Activated CD4-positive, alpha-beta memory T cell treated with anti-CD3 and anti-CD28 coated beads for 36 hours (primary cell): ENCODE measurements at places on chromosomes 2 and 18. TPM values are rescaled to one million over a fixed set of nuclear protein-coding genes. Genes with fewer than 3 reads are reported as not detected.

DNA sequence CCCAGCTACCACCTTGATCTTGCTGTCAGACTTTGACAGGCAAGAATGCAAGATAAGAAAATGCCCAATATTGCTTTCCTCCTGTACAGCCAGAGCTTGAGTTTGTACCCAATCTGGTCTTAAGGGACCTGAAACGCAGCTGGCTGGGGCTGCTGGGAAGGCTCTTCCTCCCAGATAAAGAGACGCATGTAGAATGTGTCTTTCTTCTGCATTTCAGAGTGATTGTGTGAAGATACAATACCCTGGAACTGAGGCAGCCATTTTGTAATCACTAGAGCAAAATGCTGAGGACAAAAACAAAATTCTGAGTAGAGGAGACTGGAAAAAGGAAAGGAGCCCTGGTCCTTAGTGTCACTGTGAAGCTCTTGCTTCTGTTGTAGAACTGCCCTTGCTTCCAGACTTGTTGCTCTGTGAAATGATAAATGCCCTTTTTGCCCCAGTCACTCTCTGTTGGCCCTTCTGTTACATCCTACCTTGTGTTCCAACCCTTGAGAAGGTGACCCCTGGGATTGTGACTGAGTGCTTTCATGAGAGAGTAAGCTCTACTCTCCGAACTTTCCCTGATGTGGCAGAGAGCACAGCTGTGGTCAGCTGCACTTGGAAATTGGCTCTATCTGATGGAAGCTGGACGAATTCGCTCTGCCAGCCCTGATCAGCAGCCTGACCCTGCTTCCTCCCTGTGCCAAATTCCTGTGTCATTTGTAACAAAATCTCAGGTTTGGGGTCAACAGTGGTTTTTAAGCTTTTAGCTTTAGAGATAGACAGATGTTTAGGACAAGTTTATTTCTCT lies 137.4 kb upstream of the RBMS1 start:
- H3K27me3 ChIP-seq = no peaks in the 10 kb centered on the region
- no peak for DNase-seq
- no peaks in the 10 kb centered on the region for H3K36me3 ChIP-seq
- no peak overlapping the region for H3K4me3 ChIP-seq
- H3K4me1 ChIP-seq = no peaks in the 10 kb centered on the region

DNA sequence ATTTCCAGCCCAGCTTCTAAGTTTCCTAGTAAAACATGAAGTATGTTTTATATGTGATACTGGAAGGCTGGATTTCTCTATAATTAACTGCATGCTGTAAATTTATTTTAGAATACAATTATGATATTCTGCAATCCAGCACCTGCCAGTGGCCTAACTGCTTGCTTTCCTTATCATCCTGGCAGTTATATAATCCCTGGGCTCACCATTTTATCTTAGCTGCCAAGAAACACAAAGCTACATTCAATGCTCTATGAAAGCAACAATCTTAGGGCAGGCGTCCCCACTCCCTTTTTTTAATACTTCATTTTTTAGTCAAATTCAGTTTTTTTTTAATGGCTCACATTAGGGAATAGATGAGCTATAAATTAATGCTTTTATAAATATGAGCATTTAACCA lies 38.4 kb upstream of the UBXN4 start:
- no peak for DNase-seq
- H3K4me1 ChIP-seq = no peaks in the 10 kb centered on the region
- no peak overlapping the region for H3K4me3 ChIP-seq
- H3K27me3 ChIP-seq = no peaks in the 10 kb centered on the region
- H3K27ac ChIP-seq = no peak overlapping the region
- no peaks in the 10 kb centered on the region for H3K36me3 ChIP-seq

GRCh38 chr2:172667581-172668325 lies 67.9 kb upstream of the RAPGEF4 start:
- peaks cover 3% of the 10 kb centered on the region for H3K27me3 ChIP-seq
- H3K4me1 ChIP-seq = no peaks in the 10 kb centered on the region
- no peak for DNase-seq
- H3K4me3 ChIP-seq = no peak overlapping the region
- H3K27ac ChIP-seq = no peak overlapping the region

Gene RAB11FIP5
- total RNA-seq = 11.2 TPM

Gene SH2D6
- 1.4 TPM for total RNA-seq
